ENCODE measurements at places on chromosomes 11 and 22.

- no peak for DNase-seq
Observed at GRCh38 chr22:31275576-31275975, 16.7 kb downstream of the PIK3IP1 start.

- no peak for DNase-seq
Observed at GRCh38 chr11:127939000-127939399, 648.4 kb downstream of the ETS1 start.

DNA sequence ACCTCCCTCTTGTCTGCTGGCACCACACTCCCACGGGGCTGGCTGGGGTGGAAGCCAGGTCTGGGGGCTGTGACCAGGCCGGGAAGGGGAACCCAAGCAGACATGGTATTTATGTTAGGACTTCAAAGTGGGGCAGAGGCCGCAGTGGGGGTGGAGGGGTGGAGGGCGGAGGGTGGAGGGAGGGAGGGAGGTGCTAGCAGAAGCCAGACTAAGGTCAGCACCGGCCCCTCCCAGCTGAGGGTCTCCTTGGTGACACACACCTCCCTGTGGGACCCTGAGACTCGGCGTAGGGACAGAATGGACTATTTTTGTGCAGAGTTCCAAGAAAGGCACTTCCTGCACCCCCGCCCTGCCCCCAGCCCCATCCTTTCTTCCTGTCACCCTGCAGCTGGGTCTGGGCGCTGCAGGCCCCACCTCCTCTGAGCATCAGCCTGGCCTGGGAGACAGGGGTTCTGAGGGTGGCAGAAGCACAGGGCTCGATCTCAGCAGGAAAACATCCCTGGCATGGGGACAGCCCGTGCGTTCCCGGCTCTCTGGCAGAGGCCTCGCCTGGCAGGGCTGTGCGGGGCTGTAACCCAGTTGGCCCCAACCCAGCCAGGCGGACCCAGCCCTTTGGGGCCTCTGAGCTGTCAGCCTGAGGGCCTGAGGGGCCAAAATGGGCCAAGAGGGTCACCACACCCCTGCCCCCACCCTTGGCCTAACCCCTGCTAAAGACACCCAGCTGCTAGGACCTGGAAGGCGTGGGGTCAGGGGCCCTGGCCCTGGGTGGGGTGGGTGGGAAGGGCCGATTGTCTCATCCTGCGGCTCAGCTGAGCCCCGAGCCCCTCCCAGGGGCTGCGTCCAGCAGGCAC lies 9.6 kb upstream of the CD248 start:
- no peak for DNase-seq

DNA sequence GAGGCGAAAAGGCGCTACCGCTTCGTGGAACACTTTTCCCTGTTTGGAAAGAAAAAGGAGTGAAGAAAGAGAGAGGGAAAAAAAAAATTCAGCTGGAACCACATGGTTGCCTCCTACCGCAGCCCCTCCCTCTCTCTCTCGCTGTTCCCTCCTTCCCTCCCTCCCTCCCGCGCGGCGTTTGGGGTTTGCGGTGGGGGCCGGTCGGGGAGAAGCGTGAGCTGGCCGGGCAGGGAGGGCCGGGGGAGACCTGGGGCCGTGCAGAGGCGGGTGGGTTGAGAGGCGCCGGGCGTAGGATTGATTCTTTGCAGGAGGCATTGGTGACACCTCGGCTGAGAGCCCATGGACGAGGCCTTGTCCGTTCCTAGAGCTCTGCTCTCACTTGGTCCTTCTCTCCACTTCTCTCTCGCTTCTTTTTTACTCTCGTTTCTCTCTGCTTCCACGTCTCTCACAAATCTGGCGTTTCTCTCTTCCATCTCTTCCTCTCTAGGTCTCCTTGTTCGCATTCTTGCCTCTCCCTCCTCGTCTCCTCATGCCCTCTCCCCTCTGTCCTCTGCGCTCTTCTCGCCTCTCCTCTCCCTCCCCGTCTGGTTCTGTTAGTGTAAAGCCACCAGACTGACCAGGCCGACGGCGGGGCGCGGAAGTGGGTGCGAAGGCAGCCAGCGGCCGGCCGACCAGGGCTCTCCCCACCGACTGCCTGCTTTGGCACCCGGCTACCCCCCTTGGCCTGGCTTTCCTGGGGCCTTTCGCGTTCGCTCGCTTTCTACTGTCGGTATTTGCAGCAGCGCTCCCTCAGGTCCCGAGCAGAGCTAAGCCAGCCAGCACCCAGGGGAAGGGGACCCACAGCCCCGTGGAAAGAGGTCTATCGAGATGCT lies at the start of gene CLMP:
Gene CLMP (minus strand): TSS at position 61 of the 872 bp plus-strand sequence. CDS start 308 bp downstream, outside the sequence.
- DNase-seq: no peak

GRCh38 chr22:35301372-35301874 lies 1.7 kb downstream of the TOM1 start:
- DNase-seq: no peak

DNA sequence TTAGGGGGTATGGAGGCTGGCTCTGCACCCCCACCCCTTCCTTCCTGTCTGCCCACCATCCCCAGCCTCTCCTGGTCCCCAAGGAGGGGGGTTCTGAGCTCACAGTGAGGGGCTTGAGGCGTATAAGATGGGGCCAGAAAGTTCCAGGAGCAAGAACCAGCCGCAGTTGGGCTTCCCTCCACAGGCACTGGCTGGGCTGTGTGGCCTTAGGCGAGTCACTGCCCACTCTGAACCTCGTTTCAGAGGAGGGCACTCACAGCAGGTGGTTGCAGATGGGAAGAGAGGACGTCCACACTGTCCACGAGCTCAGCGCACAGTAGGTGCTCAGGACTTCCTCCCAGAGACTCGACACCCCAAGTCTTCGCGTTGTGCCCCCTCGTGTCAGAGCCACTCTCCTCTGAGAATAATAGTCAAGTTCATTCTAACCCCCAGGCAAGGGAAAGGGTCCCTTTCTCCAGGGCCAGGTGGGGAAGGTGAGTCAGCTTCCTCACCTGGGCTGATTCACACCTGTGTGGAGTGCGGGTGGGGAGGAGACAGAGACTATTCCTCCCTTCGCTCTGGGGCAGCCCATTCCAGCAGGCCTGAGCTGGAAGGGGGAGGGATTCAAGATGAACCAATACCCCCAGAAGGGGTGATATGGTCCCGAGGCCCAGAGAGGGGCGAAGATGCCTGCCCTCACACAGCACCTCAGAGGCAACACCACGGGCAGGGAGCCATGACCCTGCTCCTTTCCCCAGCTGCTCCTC lies 29.3 kb downstream of the RPL3 start:
- no peak for DNase-seq

DNA sequence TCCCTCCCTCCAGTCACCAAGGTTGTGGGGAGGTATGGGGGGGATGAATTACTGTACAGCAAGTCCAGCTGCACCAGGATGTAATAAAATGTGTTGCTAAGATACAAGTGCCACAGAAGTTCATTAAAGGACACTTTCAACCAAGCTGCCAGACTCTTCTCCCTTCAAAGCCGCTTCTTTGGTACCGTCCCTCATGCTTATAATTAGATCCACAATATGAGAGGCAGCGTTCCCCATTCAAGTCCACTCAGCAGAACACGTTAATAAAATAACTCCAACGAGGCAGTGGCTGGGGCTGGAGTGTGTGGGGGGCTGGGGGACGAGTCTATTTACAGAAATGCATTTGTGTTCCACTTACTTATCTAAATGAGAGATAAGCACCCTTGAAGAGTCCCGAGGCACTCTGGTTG lies 14.7 kb downstream of the PHF21B start:
- DNase-seq: no peak
